Germinal center (tissue), 1 donor: ENCODE measurements at places on chromosomes 5 and 9.
A peak's percentile ranks its signal among the peaks of the same experiment; 100 is the strongest.

GRCh38 chr9:21154018-21154608 is 12.3 kb downstream of the IFNA21 start:
- no peak for DNase-seq

DNA sequence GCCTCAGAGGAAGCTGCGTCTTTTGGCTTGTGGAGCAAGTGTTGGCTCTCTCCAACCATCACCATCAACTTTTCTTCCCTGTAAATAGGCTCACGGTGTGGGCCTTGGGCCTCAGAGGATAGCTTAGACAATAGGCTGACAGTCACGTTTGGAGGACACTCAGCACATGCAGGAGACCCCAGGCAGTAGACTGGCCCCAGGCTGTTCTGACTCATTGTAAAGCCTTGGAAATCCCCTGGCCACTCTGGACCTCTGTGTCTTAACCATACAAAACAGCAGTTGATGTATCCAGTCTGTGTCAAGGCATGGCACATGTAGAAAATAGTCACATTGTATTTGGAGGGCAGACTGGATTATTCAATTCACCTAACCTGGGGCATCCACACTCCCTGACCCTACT is 18.6 kb downstream of the CD74 start:
- no peak for DNase-seq

DNA sequence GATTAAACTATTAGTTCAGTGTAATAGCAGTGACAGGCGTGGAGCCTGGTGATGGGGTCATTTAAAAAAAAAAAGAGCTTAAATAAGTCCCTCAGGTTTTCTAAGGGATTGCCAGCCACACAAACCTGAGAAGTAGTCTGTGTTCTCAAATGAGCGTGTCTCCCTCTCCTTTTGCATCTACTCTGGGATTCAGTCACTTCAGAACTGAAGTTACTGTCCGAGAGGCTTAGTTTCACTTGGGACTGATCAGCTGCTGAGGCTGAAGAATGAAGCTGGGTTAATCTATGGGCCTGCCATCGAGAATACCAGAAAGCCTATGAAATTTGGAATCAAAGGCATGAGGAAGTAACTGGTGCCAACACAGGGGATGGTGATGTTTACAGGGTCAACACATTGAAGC is 310.1 kb downstream of the ADAMTS6 start:
- DNase-seq, result no peak

DNA sequence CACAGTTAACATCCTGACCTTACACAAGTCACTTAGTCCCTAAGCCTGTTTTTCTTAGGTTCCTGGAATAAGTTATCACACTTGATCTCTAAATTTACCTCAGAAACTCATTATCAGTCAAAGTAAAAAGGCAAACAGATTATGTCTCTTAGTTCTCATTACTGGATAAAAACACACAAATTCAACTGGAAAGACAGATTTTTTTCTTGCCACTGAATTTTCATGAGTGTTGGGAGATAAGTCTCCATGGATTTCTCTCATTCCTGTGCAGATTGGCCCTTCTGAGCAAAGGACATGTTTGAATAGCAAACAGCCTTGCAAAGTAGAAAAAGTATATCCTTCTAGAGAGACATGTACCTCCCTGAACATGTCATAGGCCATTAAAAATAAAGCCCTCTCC is 10.2 kb downstream of the SPATA9 start:
- no peak for DNase-seq

- DNase-seq, result no peak
These were observed 14.5 kb upstream of the SRP19 start for GRCh38 chr5:112846556-112846955.

GRCh38 chr9:128733256-128733655 is 9.3 kb upstream of the ZDHHC12 start:
- no peak for DNase-seq

- DNase-seq, result no peak
These were observed 150.0 kb upstream of the ACO1 start for GRCh38 chr9:32234451-32234850.

- DNase-seq, result no peak
These were observed 66.6 kb upstream of the RNU6ATAC start for GRCh38 chr9:134230942-134231325.

DNA sequence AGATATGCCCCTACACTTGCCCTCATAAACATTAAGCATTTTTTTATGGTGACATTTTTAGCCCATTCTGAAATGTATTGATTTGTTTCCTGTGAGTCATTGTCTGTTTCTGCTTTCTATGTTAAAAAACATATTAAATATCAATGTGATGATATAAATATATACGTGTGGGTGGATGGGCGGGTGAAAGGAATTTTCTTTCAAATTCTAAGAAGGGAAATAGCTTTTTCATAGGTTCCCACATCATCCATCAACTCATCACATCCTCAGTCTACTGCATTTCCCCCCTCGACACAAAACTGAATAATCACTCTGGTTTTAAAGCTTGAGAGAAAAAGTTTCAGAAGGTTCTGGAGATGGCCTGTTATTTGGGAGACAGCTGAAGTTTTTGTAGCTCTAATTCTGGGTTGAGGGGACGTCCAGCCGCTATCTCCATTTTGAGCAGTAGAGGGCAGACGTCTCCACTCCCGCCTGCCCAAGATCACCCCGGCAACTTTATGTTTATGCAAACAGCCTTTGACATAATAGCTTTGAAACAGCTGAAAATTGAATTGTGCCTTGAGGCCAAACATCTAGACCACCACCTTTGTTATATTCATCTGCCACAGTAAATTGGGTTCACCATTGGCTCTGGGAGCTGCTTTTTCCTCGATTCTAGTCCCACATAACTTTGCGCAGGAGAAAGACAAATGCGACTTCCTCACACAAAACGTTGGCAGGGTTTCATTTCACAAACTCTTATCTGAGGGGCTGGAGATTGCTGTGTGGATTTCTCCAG is 216.2 kb upstream of the CLINT1 start:
- peak; percentile 70 for DNase-seq

GRCh38 chr5:170147051-170147752 is 41.5 kb downstream of the FOXI1 start:
- no peak for DNase-seq
